ENCODE measurements at places on chromosomes 1 and 21.
A peak's percentile ranks its signal among the peaks of the same experiment; 100 is the strongest.

DNA sequence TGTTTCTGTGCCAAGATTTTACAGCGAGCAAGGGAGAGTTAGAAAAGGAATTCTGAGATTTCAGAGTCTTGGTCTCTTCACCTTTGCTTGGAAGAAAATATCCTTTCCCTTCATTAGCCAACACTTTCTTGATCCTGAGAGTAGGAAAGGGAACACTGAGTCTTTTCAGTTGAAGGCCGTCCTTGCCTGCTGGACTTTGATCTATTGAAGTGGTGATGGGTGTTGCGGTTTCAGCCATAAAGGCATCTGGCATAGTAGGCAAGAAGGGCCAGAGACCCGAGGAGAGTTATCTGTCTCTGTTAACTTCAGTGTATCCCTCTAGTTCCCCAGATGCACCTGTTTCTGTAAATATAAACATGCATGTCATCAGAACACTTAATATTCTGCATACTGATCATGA is 9.7 kb downstream of the SELE start:
- no peak for DNase-seq

DNA sequence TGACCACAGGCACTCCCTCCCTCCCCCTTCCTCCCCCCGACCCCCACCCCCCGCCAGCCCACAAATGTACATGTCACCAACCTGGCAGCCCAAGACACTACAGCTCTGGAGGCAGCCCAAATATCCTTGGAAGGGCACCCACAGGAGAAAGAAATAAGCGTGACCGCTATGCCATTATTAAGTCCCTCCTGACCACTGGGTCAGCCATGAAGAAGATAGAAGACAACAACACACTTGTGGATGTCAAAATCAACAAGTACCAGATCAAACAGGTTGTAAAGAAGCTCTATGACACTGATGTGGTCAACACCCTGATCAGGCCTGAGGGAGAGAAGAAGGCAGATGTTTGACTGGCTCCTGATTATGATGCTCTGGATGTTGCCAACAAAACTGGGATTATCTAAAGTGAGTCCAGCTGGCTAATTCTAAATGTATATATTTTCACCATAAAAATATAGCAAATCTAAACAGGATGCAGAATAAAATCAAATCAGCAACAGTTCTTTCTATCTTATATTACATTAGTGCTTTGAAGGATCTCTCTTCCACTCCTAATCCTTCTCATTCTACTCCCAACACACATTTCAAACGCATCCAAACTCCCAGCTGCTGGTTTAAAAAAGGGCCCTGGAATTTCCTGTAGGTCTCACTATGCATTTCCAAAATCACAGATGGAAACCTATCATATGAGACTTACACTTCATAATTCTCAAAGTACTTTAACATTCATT is 77.4 kb upstream of the SLFNL1 start:
- no peak for DNase-seq

GRCh38 chr1:241253471-241253870 is 103.5 kb downstream of the RGS7 start:
- no peak for DNase-seq

GRCh38 chr1:35432231-35432630 is 125.0 kb downstream of the KIAA0319L start:
- DNase-seq = no peak

DNA sequence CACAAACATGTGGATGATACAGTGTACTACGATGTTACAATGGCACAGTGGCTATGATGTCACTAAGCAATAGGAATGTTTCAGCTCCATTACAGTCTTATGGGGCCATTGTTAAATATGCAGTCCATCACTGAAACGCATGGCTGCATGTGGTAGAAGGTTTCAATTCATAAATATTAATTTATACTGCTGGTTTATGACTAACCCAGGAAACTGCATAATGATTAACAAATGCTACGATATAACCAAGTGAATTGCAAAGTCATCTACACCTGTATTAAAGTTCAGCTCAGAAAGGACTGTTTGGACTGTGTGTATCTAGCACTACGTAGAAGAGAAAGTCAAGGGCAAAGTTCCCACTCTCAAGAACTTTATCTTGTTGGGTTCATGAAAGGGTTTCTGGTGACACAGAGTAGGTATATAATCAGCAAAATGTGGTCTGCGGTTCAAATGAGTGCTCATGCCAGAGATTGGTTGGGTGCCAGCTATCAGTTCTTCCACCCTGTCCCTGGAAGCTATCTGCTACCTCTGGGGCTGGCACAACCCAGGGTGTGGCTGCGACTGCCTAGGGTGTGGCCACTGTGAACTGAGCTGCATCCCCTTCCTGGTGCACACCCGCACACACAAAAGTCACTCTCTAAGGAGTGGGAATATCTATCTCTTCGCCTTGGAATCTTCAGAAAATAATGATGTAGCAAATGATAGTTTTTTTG is 14.8 kb downstream of the MGST3 start:
- DNase-seq = peak; percentile 97

- DNase-seq = no peak
These were observed 19.1 kb downstream of the OLFML3 start for GRCh38 chr1:113998361-113998760.

DNA sequence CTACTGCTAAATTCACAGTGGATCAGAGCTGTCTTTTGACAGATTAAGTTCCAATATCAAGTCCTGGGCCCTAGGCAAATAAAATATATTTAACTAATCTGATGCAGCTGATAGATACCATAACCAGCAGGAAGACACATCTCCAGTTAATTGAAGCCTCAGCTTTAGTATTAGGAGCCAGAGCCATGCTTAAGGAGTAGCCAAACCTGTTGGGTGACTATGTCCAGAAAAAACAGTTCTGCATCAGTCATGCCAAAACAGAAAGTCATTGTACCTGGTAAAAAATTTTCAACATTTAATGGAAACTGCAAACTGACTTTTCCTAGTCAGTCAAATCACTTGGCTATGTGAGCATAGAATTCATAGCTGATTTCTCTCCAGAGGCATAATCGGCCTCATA is 200.5 kb upstream of the RUNX1 start:
- no peak for DNase-seq

GRCh38 chr1:2969845-2970291 is 51.4 kb upstream of the ACTRT2 start:
- DNase-seq = peak; percentile 7

- no peak for DNase-seq
These were observed 154.6 kb downstream of the FOXD2 start for GRCh38 chr1:47592296-47593012.

GRCh38 chr1:1540090-1540817 is at the start of gene TMEM240:
Gene TMEM240 (minus strand): TSS chr1:1540624. CDS start chr1:1540346, 278 bp downstream.
- peak; percentile 81 for DNase-seq

DNA sequence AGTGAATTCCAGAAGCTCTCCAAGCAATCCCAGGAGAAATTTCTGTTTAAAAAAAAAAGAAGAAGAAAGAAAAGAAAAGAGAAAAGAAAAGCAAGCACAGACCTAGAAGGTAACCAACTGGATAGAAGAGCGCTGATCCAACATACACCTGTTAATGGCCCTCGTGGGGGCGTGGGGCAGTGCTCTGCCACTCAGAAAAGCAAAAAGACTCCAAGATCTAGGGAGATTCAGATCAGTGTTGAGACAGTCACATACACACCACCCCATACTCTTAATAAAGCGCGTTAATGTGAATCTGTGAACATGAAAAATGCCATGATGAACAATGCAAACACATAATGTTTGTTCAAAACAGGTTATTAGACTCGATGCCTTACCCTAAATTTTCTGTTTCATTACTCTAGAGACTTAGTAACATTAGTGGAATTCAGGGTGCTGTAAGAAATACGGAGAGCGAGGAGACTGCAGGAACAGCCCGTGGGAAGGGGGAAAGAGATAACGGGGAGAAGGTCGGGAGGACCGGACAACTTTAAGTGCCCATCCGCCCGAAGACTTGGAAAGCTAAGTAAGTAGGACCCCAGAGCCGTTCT is 406 bp downstream of the NME7 start:
- no peak for DNase-seq

GRCh38 chr1:5459839-5460610 is 532.2 kb downstream of the NPHP4 start:
- no peak for DNase-seq
